ENCODE measurements at places on chromosomes 5 and 9.

DNA sequence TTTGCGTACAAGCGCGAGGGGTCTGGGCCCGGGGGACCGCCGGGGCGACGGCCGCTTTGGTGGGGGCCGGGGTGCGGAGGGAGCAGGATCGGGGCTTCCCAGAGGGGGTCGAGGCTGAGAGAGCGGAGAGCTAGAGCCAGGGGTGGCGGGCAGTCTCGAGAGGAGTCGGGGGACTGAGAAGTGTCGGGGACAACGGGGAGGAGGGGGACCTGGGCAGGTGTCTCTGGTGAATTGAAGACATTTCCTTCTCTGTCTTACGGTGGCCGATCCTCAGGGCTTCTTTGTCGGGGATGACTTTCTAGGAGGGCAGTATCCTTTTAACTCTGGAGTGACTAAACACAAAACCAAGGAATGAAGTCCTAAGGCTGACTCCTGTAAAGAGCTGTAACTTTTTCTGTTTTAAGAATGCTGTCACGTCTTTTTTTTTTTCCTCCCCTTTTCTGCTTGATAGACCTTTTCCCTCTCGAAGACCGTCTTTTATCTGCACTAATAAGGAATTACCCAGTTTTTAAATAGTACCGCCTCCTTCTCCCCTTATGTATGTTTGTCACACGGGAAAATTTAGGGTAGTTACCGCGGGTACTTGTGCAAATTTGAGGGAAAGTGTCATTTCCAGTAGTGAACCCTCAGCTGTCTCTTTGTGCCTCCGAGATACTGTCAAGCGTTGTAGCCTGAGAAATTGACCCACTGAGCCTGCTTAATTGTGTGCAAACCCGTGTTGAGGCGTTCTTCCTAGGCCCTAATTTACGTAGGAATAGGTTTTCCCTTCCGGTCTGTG, 822 bp downstream of the DENND4C start:
- DNase-seq: peak; percentile 35

DNA sequence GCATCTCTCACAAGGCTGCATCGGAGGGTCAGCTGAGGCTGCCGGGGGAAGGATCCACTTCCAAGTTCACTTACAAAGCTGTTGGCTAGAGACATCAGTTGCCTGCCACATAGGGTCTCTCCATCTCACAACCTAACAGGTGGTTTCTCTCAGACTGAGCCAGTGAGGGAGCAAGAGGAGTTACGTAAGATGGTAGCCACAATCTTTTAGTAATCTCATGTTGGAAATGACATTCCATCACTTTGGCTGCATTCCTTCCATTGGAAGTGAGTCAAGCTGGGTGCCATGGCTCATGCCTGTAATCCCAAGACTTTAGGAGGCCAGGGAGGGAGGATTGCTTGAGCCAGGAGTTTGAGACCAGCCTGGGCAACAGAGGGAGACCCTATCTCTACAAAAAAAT, 7.4 kb upstream of the GRK6 start:
- DNase-seq: peak; percentile 64

DNA sequence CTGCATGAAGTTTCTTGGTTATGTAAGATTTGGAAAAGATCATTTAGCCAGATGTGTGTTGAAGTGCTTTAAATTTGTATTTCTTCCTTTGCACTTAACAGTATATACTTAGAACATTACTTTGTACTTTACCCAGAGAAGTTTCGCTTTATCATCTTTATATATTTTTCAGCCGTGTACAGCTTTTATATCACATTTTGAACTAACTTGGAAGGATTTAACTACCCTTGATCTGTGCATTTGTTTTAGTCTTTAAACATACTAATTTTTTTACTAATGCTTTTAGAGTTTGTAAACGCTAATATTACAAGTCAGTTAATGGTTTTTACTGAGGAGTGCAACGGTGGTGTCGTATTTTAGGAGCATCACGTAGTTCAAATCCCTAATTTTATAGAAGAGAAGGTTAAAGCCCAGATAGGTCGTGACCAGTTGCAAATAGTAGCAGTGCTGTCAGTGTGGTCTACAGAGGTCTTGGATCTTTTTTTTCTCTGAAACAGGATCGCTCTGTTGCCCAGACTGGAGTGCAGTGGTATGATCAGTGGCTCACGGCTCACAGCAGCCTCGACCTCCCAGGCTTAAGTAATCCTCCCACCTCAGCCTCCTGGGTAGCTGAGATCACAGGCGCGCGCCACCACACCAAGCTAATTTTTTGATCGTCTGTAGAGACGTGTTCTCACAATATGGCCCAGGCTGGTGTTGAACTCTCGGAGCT, 2.0 kb downstream of the MATR3 start:
- peak; percentile 17 for DNase-seq

- DNase-seq: no peak
Observed at GRCh38 chr9:34374339-34374738, 2.4 kb downstream of the MYORG start.

DNA sequence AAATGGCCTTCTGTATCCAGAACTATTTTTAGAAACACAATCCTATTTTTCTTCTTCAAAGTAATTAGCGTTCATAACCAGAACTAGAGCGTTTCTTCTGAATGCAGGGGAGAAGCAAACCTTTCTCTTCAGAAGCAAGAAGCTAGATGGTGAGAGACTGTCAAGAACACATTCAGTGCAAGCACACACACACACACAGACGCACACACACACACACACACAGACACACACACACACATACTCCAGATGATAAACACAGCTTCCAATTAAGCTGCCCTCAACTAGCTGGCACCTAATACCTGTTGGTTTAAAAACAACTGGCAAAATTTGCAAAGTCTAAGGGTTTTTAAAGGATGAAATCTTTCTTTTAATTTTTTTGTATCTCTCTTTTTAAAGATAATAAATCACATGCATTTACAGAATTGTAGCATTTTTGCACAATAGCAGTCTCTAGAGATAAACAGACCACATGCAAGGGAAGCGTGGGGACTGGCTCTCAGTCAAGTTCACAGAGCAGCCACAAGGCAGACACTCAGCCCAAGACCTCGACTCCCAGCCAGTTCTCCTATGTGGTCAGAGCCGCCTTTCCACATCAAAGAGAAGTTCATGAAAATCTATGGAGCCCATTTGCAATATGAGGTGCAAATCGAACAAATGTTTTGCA, 138.5 kb downstream of the TTLL11 start:
- DNase-seq: peak; percentile 90

- no peak for DNase-seq
Observed at GRCh38 chr5:9124071-9124470, 421.8 kb downstream of the SEMA5A start.

DNA sequence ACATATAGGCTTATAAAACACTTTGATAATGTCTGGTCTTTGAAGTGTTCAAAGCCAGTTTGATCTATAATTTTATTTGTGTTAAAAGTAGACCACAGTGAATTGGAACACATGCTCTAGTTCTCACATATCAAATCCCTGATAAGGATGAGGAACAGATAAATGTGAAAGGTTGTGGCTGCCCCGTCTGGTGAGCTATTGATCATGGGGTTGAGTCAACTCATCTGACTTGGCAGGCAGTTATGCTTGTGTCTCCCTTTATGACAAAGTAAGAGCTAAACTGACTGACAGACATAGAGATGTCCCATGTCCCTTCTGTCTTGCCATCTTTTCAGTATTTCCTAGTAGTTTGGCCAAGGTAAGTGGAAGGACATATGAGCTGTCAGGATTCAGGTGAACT, 2.9 kb upstream of the ERMP1 start:
- no peak for DNase-seq

- no peak for DNase-seq
Observed at GRCh38 chr5:93596676-93597490, 13.9 kb downstream of the NR2F1 start.

DNA sequence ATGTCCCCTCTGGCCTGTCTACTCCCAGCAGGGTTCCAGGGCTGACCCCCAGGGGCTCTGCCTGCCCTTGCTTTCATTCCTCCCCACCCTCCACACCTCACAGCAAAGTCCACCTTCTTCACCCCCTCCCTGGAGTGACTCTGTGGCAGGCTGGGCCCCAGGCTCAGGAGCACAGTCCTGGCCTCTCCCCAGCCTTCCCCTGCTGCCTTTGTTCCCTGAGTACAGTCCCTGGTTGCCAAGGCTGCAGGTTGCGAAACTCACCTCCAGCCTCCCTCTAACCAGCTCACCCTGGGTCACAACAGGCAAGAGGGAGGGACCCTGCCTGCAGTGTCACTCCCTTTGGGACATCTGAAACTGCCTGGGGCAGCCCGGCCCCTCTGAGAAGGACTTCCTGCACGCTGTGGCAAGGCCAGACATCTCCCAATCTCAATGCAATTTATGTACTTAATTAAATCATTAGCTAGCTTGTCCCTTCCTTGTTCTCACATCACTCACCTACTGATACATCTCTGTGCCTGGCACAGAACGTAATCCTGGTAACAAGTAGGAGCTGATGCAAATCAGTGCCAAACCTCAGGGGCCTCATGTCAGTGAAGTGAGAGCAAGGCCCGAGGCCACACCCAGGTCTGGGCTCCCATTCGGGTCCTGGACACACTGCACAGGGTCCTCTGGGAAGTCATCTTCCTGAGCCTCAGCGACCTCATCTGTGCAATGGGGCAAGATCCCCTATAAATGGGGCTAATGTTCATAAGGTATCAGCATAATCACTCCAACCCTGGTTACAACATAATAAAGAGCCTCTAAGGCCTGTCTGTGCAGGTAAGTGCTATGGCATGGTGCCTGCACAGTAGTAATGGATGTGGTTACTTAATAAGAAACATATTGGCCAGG, 27.3 kb upstream of the TRIM14 start:
- peak; percentile 70 for DNase-seq

DNA sequence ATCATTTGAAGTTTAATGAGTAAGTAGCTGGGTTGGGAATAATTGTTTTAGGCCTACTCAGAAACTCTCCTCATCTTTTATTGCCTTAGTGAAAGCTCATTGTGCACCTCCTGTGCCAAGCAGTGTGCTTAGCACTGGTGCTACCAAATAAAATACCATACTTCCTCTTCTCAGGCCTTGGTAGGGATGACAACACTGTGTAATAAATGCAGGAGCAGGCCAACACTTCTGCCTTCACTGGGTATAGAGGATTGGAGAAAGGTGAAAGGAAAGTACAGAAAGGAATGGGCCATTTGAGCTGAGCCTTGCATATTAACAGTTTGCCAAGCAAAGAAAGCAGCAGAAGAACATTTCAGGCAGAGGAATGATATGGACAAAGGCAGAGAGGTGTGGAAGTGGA, 285.7 kb downstream of the NR3C1 start:
- no peak for DNase-seq

- DNase-seq: peak; percentile 67
Observed at GRCh38 chr5:23208959-23209431, 298.4 kb upstream of the PRDM9 start.

DNA sequence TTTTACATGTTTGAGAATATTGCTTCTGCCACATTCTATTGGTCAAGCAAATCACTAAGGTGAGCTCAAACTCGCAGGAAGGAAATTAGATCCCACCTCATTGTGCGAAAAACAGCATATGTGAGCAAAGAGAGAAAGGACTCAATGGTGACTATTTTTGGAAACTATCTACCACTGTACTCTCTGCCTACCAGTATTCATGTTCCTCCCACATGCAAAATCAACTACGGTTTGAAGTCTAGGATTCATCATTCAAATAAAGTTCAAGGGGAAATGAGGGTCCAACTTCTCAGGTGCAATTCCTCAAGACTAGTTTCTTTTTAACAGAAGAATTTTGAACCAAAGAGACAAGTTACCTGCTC, 60.6 kb downstream of the FAM174A start:
- DNase-seq: no peak

DNA sequence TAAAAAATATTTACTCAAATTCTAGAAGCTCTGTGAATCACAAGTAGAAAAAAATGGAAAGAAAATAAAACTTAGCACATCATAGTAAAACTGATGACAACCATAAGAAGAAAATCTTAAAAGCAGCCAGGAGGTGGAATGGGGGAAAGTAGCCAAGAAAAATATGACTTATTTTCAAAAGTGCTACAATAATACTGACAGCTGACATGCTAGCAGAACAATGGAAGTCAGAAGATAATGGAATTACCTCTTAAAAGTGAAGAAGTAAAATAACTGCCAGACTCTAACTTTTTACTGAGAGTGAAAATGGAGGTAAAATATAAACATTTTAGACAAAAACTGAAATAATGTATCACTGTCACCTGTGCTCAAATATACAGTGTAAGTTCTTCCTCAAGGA, 532.2 kb upstream of the SGCD start:
- DNase-seq: no peak

DNA sequence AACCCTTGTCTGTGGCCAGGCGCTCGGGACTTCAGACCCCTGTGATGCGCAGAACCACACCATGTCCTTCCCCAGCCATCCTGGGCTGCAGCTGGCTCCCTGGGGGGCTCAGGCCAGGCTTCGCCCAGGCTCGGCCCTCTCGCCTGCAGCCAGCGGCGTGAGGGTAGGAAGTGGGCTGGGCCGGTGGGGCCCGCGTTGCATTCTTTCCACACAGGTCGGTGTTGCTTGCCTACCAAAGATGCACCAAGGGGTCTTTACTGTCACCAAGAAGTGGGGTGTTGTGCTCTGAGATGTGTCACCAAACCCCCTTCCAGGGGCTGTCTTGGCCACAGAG, 48.3 kb upstream of the RNF130 start:
- no peak for DNase-seq

DNA sequence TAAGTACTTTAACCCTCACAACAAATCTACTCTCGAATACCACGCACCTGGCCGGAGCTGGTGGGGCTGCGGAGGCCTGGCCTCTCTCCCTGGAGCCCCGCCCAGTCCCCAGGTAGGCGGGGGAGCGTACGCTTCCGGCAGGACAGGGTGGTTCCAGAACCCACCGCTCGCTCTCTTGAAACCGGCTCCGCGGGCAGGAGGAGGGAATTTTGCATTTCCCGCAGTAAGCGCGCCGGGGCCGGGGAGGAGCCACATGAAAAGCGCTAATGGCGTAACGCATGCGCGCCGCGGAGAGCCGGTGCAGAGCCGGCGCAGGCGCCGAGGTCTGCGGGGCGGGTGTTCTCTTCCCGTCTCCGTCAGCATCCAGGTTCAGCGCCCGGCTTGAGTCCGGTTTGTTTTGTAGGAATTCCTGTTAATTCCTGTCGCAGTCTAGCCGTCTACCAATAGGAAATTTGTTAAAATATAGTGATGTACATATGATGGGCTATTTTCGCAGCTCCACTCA, 20.8 kb downstream of the CAVIN4 start:
- DNase-seq: peak; percentile 80

DNA sequence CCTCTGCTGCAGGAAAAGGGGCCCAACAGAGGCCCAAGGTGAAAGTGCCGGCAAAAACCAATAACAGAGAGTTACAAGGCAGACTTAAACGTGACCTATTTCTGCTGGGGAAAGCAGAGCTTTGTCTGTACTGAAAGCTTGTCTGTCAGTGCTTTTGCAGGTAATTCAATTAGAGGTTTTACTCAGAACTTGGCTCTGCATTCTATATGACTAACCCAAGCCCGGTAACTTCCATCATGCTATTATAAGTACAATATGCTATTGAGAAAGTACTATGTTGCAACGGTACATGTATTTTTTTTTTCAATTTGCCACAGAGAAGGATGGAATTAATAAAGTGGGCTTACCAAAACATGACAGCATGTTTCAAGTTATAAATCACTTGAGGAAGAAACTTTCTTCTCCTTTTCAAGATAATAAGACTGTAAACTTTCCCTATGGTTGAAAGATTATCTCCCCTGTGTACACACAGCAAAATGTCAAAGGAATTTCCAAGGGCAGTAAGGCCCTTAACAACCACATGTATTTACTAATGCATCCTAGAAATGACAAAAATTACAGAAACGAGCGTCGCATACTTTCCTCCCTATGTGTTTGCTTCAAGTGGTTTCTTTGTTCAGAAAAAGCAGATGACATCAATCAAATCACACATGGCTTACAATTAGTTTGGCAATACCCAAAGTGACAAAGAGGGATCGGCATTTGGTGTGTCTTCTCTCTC, 282.4 kb downstream of the EFNA5 start:
- peak; percentile 81 for DNase-seq

- peak; percentile 46 for DNase-seq
Observed at GRCh38 chr5:130289132-130290088, 385.1 kb downstream of the CHSY3 start.

Measured in cardiac fibroblast (primary cell).